ENCODE measurements at places on chromosomes 3 and 15.

DNA sequence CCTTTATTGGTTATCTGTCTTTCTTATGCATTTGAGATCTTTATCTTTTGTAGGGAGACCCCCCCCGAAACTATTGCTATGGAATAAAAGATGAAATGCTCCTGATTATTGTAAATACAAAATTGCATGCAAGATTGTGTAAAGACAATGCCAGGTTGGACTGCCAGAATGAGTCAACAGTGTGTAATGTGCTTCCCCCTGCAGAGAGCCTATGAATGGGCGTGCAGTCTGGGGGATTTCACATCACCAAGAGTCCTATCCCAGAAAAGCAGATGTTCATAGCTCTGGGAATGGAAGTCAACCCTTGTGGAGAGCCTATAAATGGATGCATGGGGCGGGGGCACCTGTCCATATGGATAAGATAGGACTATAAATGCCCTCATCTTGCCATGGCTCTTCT is 584.3 kb downstream of the NSUN3 start:
- no peak for DNase-seq

DNA sequence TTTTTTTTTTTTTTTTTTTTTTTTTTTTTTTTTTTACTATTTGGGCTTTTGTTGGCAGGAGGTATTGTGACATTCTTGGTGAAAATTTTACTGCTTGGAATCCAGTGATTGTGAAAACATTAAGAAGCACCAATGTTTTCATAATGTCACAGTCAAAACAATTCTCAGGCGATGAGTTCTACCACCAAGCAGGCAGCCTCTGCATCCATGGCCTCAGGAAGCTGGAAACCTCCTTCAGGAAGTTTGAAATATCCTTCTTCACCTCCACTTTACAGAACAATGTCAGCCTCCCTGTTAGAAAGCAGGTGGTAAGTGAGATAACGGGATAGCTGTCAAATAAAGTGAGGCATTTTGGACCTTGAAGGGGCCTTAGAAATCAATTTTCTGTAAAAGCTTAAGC is 98.3 kb downstream of the MEX3B start:
- DNase-seq: no peak

GRCh38 chr3:21792176-21792575 is 41.2 kb upstream of the ZNF385D start:
- DNase-seq: no peak

- no peak for DNase-seq
Measured at GRCh38 chr3:52506266-52506966, 11.3 kb downstream of the STAB1 start.

DNA sequence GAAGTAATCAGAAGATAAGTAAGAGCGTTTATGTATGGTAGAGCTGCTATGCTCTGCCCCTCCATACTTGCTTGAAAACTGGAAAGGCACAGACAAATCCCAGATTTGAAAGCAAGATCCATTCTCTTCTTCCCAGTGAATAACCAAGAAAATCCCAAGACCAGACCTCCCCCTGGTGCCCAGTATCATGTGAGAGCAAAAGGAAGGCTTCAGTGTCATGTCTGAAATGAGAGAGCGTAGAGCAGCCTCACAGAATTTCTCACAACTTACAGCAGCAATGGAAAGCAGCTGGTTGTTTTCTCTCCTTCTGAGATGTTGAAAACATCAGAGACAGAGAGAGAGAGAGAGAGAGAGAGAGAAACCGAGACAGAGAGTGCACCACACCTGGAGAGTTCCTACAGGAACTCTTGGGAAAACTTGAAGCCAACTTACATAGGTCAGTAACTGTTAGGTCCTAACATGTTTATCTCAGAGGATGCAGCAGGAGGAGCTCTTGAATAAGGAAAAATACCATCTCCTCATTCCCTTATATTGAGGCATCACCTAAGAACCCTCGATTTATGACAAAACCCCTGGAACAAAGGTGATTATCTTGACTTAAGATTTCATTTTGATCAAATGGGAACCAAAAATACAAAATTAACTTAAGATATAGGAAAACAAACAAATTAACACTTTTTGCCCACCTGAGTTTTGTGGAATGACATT is 273.3 kb downstream of the NSUN3 start:
- no peak for DNase-seq

DNA sequence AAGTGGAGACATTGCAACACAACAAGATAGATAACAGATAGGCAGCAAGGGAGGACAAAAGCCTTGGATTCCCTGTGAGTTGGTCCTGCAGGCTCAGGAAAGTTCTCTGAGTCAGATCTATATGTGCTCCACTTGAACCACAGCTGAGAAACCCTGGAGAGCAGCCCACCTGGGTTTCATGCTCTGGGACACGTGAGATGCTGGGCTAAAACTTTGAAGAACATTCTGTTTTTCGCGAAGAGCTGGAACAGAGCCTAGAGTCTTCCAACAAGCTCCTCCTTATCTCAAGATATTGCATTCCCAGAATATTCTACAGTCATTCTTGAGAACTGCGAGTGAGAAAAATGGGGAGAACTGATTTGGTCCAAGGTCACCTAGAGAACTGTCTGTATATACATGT is 583.0 kb upstream of the ROBO1 start:
- DNase-seq: no peak

Measured in NCI-H2227 treated with DMSO at 0.1 percent for 48 hours (cell line).